ENCODE measurements at places on chromosomes 6 and 20.

DNA sequence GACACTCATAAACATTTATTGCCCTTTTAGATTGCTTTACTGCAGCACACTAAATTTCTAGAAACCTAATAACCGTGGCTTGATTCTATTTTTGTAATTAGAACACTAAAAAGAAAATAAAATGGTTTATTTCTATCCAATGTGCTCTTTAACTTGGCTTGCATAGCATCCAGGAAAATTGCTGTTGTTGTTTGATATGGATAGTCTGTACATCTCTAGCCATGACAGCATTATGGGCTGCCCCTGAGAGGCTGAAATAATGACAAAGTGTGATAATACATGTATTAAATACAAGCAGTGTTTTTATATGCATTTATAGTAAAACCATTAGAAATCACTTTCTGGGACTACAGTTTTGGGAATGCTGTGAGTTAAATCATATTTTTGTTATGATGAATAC lies 472.5 kb downstream of the EPM2A start:
- no peak for DNase-seq

DNA sequence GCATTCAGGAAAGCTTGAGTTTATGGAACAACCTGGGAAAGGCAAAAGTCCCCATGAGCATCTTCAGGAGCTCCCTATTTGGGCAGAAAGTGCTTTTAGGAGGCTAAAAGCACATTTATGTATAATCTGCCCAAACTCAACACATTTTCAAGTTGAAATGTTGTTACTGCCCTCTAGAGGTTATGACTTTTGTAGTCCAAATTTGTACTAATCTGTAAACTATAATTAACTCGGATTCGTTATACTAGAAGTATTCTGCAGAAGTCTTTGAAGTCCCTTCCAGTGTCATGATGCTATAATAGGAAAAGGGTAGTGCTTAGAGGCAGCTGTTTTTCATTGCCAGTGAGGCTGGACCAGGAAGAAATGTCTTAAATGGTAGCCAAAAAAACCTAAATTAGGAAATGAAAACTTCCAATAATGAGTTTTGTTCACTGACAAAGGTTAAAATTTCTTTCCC lies 44.8 kb upstream of the EMILIN3 start:
- DNase-seq, result no peak

GRCh38 chr20:12638633-12639312 lies 370.0 kb upstream of the SPTLC3 start:
- no peak for DNase-seq

DNA sequence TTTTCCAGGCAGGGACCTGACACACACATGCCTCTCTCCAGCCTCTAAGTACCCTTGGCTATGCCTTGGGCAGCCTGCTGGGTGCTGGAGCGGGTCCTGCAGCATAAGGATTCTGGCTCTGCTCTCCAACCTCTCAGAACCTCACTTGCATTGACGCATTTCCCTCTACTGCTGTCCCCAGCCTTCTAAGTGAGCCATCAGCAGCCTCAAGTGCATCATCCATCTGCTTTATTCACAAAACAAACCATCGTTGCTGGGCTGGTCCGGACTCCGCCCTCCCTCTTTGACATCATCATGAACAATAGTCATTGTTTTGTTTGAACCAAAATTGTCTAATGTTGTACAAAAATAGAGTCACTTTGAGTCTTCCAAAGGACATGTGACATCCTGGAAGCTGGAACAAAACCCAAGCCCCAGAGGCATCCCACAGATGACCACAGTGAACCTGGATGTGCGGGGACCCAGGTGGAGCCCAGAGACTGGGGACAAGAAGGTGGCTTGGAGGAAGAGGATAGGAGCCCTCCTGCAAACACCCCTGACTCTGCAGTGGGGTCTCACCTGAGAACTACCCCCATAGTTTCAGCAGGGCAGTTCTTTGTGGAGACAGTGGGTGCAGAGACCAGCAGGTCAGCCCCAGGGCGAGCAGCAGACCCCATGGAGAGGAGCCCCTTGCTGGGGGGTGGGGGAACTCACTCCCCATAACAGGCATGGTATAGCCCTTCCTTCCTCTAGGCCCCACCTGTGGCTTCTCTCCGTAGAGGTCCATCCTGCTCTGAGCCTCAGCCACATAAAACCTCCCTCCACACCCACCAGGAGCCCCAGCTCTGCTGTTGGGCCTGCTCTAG lies 230.1 kb downstream of the SYNDIG1 start:
- DNase-seq, result no peak

DNA sequence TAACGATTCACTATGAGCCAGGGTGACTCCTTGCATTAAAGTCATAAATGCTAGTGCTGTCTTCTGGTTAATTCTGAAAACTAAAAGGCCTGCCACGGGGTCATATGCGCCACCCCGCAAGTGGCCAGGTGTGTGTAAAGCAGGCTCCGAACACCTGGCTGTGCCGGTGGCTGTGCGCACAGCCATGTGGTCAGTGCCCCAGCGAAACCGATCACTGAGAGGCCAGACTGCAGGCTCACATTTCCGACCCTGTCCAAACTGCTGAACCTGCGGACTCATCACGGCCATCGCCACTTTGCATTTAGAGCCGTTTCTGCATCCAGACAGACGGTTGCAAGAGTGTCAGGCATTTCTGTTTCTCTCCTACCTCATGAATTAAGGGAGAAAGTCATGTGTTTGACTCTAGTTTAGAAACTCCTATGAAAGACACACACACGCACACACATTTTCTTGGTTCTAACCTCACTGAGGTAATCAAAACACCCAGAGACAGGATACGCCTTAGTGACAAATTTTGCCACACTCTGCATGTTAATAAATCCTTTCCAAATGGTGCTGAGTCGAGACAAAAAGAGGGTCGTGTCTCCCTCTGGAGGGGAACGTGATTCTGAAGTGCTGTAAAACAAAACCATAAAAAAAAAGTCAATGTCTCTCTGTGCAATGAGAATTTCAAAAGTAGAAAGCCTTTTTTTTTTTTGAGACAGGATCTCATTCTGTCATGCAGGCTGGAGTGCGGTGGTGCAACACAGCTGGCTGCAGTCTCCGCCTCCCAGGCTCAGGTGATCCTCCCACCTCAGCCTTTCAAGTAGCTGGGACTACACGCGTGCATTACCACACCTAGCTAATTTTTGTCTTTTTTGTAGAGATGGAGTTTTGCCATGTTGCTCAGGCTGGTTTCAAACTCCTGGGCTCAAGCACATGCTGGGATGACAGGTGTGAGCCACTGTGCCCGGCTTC lies 31.0 kb upstream of the TCFL5 start:
- DNase-seq, result no peak

GRCh38 chr6:6008648-6009421 lies 2.1 kb upstream of the NRN1 start:
- no peak for DNase-seq

GRCh38 chr20:62778601-62779416 lies 17.5 kb upstream of the MRGBP start:
- DNase-seq, result no peak

DNA sequence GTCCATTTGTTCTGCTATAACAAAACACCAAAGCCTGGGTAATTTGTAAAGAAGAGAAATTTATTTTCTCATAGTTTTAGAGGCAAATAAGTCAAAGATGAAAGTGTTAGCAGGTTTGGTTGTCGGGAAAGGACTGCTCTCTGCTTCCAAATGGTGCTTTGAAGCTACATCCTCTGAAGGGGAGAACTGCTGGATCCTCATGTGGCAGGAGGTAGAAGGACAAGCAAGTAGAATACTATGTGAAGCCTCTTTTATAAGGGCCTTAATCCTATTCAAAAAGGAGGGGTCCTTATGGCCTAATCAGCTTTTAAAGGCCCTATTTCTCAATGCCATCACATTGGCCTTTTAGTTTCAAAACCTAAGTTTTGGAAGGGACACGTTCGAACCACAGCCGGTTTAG lies 826.0 kb upstream of the EPHA7 start:
- DNase-seq, result no peak

- DNase-seq, result no peak
Measured at GRCh38 chr6:29853245-29853644, 25.6 kb downstream of the HLA-G start.

- no peak for DNase-seq
Measured at GRCh38 chr6:139402876-139403386, 28.5 kb upstream of the CITED2 start.

- DNase-seq, result no peak
Measured at GRCh38 chr6:120056085-120056484, 706.5 kb upstream of the MAN1A1 start.

DNA sequence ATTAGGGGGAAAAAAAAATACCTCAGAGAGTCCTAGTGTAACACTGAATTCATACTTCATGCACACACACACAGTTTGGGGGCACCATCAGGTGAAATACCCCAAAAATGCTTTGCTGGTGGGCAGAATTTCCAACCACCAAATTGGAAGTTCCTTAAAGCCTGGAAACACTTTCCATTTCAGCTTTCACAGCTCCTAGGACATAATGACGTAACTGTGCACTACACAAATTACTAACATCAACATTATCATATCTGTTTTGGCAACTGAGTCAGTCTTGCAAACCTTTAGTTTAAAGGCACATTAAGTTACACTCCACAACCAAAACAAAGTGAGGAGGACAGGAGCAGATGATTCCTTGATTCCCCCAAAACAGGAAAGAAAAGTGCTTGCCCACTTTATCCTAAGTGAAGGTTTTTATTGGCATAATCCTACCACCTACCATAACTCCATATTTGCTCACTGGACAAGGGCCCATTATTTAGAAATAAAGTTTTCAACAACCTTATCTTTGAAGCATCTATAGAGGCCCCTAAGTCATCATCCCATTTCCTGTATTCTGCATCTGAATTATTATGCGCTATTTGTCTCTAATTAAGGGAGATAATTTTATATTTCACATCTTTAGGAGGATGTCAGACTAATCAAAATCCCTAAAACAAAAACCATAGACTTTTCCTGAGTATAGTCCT lies 3.4 kb downstream of the MBOAT1 start:
- DNase-seq, result no peak

DNA sequence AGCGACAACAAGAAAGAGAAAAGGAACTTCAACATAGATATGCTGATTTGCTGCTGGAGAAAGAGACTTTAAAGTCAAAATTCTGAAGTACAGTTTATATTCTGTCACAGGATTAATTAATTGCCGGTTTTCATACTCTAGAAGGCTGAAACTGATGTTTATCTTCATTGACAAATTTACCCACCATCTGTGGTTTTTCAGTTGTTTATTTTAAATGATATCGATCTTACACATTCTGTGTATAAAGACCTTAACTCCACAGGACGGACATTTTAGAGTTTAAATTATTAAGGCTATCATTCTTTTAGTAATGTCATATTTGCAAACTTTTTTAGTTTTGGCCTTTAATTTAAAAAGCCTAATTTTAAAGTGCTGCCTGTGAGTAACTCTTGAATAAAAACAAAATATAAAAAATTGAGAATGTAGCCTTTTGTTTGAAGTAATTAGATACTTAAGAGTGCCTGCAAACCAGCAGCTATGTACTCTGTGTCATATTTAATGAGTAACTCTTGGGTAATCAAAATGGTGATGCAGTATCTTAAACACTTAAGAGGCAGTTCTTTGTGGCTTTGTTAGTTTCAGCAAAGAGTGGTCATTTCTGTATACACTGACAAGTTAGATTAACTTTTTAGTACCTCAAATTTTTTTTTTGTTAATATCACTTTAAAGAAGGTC lies 59.3 kb downstream of the CDC5L start:
- no peak for DNase-seq

DNA sequence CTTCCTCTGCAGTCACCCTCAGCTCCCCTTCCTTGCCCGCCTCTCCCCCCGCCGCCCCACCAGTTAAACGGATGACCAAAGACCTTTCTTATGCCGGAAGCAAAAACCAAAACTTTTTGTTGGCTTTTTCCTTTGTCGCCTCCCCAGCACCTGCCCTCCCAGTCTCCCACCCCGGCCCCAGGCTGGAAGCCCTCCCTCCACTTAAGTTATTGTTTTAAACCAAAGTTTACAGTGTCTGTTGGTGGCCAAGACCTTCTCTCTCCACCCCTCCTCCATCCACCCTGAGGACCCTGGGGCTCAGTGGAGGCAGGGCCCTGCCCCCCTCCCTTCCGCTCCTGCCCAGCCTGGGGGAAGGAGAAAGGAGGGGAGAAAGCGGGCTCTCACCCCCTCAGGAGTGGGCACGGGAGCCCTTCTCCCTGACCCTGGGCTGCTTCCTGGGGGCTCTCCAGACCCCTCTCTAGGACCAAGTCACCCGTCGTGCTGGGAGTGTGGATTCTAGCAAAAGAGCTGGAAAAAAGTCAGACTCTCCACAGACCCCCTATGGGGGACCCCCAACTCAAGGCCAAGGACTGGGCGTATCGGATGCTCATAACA lies 38.3 kb upstream of the MDFI start:
- DNase-seq, result no peak

GRCh38 chr6:37134396-37135191 lies 35.4 kb upstream of the PIM1 start:
- peak; percentile 1 for DNase-seq

DNA sequence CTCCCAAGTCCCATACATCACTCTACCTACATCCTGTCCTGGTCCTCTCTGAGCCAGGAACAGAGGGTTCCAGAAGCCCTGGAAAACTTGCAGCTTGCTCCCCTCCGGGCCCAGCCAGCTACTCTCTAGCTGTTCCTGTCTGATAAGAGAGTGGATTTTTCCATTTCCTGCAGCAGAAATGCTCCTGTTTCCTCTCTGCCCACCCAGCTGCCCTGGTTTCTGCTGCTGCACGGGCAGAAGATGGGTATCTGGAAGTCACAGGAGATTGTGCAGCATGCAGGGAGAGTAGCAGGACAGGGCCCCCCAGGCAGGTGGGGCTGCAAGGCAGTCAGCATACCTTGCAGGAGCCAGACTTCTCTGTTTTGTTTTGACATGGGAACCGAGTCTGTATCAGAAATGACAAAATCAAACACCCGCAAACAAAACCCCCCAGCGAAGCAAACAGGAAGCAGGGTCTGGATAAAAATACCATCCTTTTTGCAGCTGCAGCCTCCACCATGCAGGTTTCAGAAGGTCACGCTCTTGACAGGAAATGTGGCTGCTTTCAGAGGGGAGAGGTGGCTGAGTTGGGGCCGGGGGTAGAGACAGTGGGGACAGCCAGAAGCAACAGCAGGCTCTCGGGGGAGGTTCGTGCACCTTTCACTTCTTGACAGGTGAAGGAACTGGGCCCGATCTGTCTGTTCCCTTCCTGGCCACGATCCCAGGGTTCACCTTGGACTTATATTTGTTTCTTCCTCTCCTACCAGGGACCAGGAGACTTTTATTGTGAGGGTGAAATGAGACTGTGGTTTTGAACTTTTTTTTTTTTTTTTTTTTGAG lies 50.8 kb upstream of the FAM83D start:
- DNase-seq, result peak; percentile 56

DNA sequence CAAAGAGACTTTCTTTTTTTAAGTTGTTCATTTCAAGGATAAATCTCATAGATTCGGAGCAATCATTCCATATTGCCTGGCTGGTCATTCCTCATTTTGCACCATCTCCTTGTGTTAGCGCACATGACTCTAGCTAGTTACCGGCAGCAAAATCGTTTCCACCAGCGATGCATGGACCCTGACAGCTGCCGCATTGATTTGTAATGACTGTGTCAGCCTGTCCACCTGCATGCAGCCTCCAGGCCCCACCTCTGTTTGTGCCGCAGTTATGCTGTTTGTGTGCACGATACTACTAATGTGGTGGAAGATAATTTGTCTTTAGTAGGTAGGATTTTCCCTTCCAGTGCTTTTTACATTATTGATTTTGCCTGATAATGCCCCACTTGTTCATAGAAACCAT lies 164.0 kb downstream of the TBC1D7 start:
- no peak for DNase-seq

All from activated gamma-delta T cell treated with anti-CD3 and anti-CD28 coated beads, Interleukin-2, amount 50 U/mL, for 16 hours (primary cell).